ENCODE measurements at places on chromosomes 7 and 10.

- DNase-seq = no peak
Observed at GRCh38 chr10:127945341-127945758, 38.4 kb downstream of the PTPRE start.

- no peak for DNase-seq
Observed at GRCh38 chr10:78255796-78256638, 222.4 kb downstream of the RPS24 start.

GRCh38 chr7:106657085-106657991 is 3.6 kb downstream of the CCDC71L start:
- DNase-seq = no peak

GRCh38 chr10:74766501-74766900 is 59.9 kb upstream of the KAT6B start:
- DNase-seq = no peak

- DNase-seq = no peak
Observed at GRCh38 chr7:106599343-106599698, 61.6 kb downstream of the CCDC71L start.

DNA sequence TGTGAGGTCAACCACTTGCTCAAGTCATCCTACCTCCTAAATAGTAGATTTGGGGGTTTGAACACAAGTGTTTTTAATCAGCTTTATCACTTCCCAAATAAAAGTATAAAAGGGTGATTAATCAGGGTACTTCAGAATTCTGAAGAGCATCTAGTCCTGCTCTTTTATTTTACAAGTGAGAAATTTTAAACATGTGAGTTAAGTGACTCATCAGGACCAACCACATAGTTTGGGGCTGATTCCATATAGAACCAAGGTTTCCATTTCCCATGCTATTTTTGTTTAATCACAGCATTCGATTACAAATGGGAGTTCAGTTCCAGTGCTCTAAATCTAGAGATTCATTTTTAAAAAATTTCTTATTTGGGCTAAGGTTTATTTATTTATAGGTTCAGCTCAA is 113.4 kb downstream of the GPR158 start:
- no peak for DNase-seq

DNA sequence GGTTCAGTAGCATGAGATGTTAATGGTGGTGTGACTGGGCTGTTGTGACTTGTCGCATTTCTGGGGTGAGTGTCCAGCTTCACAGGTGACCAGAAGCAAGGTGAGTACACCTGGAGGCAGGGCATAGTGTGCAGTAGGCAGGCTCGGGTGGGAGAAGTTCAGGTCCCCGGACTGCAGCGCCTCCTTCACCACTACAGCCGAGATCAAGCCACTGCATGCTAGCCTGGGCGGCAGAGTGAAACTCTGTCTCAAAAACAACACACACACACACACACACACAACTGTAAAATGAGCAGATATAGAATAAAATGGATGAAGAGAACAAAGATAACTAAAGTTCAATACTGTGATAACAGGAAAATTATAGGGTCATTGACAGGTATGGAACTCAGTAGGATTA is 11.1 kb upstream of the PARD3 start:
- DNase-seq = no peak

- DNase-seq = no peak
Observed at GRCh38 chr10:112232670-112233069, 49.1 kb upstream of the GPAM start.

GRCh38 chr10:71520042-71520441 is 123.3 kb downstream of the CDH23 start:
- DNase-seq = no peak
